ENCODE measurements at places on chromosomes 6 and 20.

DNA sequence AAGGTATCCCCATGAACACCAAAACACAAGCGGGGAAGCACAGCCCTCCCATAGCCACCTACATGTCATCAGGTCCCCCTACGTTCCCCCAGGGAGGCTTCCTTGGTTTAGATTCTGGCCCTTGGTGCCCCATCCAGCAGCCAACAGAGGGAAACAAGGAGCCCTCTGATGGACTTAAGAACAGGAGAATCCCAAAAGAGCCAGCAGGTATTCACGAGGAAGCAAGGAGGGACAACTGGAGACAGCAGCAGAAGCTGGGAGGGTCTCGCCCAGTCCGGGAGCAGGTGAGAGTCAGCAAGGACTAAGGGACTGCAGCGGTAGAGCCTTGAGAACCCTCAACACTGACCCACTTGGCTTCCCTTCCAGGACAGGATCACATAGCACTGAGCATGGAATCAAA lies 58.4 kb upstream of the TOP1 start:
- H3K36me3 ChIP-seq = no peaks in the 10 kb centered on the region
- no peak overlapping the region for H3K27ac ChIP-seq
- H3K4me1 ChIP-seq = no peaks in the 10 kb centered on the region
- DNase-seq = no peak
- H3K4me3 ChIP-seq = no peak overlapping the region

- no peaks in the 10 kb centered on the region for H3K4me1 ChIP-seq
- no peaks in the 10 kb centered on the region for H3K27me3 ChIP-seq
- H3K36me3 ChIP-seq = no peaks in the 10 kb centered on the region
- DNase-seq = no peak
- H3K4me3 ChIP-seq = no peak overlapping the region
Measured at GRCh38 chr6:29777310-29777709, 50.3 kb upstream of the HLA-G start.

DNA sequence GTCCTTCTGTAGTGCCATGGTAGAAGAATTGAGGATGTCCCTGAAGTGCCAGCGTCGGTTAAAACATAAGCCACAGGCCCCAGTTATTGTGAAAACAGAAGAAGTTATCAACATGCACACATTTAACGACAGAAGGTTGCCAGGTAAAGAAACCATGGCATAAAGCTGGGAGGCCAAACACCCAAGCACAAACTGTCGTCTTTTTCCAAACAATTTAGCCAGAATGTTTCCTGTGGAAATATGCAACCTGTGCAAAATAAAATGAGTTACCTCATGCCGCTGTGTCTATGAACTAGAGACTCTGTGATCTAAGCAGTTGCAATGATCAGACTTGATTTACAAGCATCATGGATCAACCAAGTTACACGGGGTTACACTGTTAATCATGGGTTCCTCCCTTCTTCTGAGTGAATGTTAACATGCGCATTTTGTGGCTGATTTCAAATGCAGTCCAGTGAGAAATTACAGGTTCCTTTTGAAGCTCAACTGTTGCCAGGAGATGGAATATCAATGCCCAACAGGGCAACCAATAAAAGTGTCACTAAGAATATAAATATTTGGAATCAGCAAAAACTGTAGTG lies 674.9 kb downstream of the GRIK2 start:
- no peaks in the 10 kb centered on the region for H3K27me3 ChIP-seq
- no peaks in the 10 kb centered on the region for H3K36me3 ChIP-seq
- H3K4me3 ChIP-seq = no peak overlapping the region
- H3K4me1 ChIP-seq = no peaks in the 10 kb centered on the region
- H3K27ac ChIP-seq = no peak overlapping the region

GRCh38 chr6:93575495-93576267 lies 156.3 kb upstream of the EPHA7 start:
- no peak for DNase-seq
- no peaks in the 10 kb centered on the region for H3K27me3 ChIP-seq
- no peak overlapping the region for H3K27ac ChIP-seq
- H3K4me3 ChIP-seq = no peak overlapping the region
- H3K4me1 ChIP-seq = no peaks in the 10 kb centered on the region

DNA sequence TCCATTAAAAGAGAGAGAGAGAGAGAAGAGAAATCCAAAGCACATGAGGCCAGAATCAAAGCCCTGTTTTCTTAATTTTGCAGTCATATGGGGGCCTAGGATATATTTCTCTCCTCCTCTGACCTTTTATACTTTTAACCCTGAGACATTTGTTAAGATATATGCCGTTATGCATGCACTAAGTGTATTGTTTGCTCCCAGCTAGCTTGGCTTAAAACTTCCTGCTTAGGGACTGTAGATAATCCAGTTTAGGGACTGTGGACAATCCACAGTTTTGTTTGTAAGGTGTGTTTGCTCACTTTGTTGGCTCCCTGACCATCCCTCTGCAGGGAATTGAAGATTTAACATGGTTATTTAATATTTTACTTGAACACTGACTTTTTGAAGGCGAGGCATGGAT lies 166.3 kb upstream of the TSHZ2 start:
- no peaks in the 10 kb centered on the region for H3K36me3 ChIP-seq
- H3K27me3 ChIP-seq = no peaks in the 10 kb centered on the region
- no peak for DNase-seq
- no peaks in the 10 kb centered on the region for H3K4me1 ChIP-seq

All from ascending aorta (tissue), 2 donors.